T-helper 2 cell treated with Interferon-gamma antibody and Interleukin-4, amounts not matched to agents 5 μg/mL and 100 μg/mL, for 36 hours (primary cell): ENCODE measurements at places on chromosomes 13 and 19.

DNA sequence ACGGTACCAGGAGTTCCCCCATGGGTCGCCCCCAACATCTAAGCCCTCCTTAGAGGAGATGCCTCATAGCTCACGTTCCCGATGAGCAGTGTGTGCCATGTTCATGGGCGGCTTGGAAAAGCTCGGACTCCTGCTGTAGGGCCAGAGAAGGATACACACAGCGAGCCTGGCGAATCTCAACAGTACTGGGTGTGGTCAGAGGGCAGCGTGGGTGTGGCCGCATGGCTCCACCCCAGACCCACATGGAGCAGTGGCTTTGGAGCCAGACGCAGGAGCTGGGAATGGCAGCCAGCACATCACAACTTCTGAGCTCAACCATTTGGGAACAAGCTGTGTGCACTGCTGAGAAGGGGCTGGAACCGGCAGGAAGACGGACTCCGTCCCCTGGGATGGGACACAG, 15.6 kb downstream of the CAPS start:
- DNase-seq, result no peak

DNA sequence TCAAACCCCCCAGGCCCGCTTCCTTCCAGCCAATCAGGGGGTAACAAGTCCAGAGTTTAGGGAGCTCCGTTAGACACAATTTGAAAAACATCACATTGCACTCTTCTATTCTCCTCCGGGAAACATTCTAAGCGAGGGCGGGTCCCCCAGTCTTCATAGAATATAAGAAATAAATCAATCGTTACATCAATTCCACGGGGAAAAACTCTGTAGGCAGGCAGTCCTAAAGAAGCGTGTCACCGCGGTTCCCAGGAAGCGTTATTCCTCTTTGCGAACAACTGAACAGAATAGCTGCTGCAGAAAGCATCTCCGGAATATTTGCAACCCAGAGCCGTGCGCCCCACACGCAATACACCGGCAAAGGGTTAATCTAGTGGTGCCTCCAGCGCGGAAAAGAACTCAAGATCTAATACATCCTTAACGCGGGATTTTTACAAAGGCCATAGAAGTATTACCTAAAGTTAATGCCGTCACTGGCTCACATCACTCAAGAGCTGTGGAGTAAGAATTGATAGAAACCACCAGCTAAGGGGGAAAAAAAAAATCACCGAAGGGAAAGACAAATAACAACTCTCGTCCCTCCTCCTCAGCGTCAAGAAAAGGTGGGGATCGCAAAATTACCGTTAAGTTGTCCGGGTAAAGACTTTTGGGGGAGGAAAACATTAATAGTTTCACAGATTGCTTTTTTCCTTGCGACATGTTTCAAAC, 65.1 kb downstream of the KCNRG start:
- peak; percentile 36 for DNase-seq

- DNase-seq, result no peak
Measured at GRCh38 chr19:18308051-18308947, 14.6 kb downstream of the LSM4 start.

GRCh38 chr13:108249150-108249549, 20.4 kb upstream of the TNFSF13B start:
- DNase-seq, result no peak
